NCI-H2171 treated with DMSO at 0.1 percent for 48 hours (cell line): ENCODE measurements at places on chromosomes 4 and X.
A peak's percentile ranks its signal among the peaks of the same experiment; 100 is the strongest.

- DNase-seq = no peak
These were observed 94.8 kb upstream of the CENPE start for GRCh38 chr4:103292959-103293358.

- no peak for DNase-seq
These were observed 7.3 kb upstream of the JAKMIP1 start for GRCh38 chr4:6207602-6208001.

DNA sequence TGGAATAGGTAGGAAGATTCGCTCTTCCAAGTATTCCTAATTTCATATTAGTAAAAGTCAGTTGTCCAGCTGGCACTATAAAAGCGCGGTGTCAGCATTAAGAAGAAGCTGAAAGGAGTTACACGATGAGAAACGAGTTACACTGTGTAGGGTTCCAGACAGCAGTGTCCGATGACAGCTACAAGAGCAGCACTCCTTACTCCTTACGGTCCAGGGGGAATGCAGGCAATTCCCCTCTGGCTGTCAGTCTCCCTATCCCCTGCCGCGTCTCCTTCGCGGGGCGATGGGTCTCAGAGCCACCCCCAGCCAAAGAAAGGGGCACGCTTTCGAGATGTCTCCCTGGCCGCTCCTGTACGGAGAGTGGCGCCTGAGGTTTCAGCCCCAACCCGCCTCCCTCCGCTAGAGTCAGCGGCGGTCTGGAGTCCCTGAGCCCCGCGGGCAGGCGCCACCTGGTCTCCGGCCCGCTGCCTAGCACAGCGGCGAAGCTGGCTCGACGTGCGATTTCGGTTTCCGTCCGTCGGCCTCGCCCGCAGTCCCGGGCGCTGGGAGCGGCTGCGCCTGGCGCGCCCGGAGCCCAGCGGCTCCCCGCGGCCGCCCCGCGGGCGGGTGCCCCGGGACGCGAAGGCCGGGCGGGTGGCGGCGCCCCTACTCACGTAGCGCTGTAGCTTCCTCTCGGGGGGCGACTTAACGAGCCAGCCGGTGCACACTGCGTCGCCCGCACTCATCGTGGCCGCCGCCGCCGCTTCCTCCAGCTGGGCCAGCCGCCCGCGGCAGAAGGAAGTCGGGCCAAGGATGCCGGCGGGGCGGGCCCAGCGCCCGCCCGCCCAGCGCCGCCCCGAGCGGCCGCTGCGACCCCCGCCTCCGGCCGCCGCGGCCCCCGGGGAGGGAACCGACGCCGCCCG is at the start of gene GAB3:
Gene GAB3 (minus strand): TSS at position 777 of the 902 bp plus-strand sequence. CDS start 52 bp downstream, at position 725.
- peak; percentile 28 for DNase-seq

DNA sequence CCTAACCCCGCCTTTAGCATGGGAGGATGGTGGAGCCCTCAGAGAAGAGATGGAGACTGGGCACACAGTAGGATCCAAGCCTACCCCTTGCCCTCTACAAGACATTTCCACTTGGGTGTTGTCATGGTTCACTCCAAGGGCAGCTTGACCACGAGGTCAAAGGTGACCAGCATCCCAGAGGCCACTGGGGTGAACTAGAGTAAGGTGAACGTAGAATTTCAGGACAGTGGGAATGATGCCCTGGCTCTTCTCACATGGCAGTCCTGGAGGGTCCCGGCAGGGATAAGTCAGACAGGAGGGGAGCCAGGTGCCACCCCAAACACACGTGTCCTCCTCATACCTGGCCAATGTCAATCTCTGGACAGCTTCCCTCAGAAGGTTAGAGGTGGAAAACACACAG is 274.2 kb upstream of the AGTR2 start:
- no peak for DNase-seq

DNA sequence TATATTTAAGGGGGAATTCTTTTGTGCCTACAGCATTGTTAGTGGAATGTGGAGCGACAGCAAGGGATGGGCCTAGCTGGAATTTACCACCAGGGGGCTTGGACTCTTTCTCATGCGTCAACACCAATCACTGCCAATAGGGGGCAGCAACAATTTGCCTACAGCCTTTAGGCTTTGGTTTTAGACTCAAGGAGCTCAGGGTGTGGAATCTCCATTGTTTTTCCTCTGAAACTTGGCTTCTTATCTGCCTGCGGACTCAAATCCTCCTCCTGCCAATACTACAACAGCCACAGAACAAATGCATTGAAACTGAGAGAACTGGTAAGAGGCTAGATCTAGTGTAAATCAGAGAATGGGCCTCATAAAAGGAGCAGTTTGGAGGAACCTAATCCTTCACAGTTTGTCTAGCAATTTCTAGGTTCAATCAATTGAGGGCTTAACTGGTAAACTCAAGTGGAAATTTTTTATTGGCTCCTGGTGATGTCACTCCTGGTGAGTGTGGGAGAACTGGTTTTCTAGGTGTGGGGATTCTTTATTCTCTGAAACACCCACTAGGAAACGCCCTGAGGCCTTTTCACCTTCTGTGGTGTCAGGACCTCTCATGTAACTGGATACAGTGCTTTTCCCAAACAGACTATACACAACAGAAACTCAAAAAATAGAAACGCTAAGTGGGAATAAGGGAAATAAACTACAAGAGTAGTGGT is 27.9 kb upstream of the TMSB4X start:
- DNase-seq = peak; percentile 70

- no peak for DNase-seq
These were observed 353.0 kb downstream of the FBXO8 start for GRCh38 chr4:173930329-173930967.

DNA sequence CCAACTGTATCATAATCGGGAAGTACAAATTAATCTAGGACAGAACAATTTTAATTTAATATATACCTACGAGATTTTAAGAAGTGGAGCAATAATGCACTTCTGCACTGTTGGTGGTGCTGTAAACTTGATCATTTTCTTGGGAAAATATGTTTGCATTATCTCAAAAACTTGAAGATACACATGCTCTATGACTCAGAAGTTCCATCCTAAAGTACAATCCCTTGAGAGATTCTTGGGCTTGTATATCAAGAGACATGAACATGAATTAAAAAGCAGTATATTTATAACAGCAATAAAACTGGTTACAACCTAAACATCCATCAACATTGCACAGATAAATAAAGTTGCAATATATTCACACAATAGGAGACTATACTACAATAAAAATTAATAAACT is 168.8 kb downstream of the CLCN4 start:
- no peak for DNase-seq

DNA sequence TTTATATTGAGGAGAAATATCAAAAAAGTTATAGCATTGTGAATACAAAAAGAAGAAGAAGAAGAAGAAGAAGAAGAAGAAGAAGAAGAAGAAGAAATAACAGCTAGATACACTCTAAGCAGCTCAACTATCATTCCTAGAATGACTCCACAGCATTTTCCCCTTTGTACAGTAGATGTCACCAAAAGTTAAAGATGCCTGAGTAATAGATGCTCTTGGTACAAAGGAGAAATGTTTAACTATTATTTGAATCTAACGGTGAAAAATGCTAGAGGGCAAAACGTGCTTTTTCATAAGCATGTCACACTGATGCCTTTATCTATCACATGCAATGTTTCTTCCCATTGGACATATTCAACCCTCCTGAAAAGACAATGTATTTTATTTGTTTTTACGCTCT is 178.4 kb upstream of the GPRIN3 start:
- peak; percentile 10 for DNase-seq

DNA sequence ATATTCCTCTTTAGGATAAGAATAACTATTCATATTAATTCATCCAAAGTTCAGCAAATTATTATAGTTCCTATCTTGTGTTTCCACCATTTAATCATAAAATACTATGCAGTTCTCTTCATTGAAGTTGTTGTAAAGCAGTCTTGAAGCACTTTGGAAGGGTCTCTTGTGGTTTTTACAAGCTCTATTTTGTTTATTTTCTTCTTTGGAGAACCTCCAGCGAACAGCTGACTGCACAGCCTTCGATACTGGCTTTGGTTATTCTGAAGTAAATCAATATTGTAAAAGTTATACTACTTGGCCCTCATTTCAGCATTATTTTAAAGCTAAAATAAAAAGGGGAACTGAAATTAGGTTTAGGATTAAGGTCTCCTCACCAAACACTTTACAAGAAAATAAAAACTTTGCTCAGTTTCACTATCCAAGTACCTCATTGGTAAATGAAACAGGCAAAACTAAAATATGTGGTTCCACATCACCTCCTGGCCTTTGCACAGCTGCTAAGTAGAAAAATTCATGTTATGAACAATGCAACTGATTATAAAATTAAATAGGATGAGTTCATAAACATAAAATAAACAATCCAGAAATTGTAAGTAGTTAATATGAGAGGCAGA is 1629.2 kb upstream of the ADGRL3 start:
- DNase-seq = no peak

GRCh38 chr4:5423670-5424069 is 284.7 kb downstream of the EVC2 start:
- DNase-seq = no peak

GRCh38 chr4:113212613-113213012 is 163.2 kb downstream of the ANK2 start:
- no peak for DNase-seq

DNA sequence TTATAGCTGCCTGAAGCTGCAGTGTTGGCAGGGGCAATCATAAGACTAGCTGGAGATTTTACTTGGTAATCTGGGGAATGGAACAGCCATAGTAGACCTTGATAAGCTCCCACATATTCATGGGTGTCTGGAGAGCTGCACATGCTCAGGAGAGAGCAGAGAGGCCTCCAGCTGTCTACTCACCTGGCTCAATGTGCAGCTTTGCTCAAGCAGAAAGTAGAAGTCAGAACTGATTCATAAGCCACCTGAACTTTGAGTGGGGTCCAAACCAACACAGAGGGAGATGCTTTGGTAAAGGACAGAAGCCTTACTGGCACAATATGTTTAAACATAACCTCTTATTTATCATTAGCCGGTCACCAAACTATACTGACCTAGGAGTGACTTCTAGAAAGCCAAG is 54.4 kb downstream of the KDM6A start:
- peak; percentile 4 for DNase-seq

DNA sequence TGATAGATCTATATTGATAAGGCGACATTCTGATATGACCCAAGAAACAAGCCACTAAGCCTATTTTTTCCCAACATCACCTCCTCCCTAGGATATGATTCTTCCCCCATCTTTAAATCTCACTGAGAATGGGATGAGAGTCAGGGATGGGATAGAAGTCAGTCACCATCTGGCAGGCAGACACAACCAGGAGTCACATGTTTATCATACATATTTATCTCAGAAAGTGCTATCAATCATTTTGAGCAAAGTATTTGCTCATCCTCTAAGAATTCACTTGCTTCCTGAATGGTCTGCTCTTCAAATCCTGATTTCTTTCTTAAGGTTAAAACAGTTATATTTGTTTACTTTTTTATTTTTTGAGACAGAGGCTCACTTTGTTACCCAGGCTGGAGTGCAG is 20.3 kb downstream of the DNAAF6 start:
- DNase-seq = peak; percentile 4

- DNase-seq = no peak
These were observed 57.0 kb downstream of the ZNF827 start for GRCh38 chr4:145881576-145881975.

GRCh38 chrX:140701480-140701879 is 8.1 kb upstream of the LINC00632 start:
- no peak for DNase-seq

DNA sequence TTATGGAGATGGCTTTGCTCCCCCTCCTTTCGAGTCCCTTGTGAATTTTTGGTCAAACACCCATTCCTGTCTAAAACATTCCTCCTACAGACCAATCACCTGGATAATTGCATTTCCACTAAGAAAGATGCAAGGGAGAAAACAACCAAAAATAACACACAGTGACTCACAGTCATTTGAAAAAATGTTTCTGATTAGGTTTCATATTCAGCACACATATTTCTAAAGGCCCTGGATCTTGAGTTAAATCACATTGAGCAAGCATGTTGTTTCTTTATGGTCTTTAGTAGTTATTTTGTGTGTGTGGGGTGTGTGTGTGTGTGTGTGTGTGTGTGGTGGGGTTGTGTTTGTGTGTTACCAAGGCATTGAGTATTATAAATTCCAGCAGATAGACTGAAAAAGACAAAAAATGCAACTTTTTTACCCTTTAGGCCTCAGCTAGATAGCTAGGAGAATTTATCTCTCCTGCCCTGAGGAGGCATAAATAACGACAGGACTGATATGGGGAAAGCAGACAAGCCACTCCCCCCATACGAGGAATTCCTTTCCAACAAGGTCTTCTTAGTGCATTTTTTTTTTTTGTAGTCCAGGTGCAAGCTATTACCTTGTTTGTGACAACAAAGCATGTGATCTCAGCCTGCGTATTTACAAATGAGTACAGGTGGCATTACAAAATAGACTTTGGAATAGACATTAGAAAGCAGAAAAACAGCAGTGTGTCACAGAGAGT is 265.4 kb upstream of the ADGRL3 start:
- no peak for DNase-seq

GRCh38 chrX:1012678-1013300 is 199.7 kb downstream of the CRLF2 start:
- no peak for DNase-seq

DNA sequence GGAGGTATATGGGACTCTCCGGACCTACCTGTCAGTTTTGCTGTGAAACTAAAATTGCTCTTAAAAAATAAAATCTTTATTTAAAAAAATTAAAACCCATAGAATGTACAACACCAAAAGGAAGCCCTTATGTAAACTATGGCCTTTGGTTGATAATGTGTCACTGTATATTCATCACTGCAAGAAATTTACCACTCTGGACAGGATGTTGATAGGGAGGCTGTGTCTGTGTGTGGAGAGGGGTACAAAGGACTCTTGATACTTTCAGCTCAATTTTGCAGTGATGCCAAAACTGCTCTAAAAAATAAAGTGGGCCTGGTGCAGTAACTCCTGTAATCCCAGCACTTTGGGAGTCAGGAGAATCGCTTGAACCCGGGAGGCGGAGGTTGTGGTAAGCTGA is 2.9 kb upstream of the ZMYM3 start:
- no peak for DNase-seq

DNA sequence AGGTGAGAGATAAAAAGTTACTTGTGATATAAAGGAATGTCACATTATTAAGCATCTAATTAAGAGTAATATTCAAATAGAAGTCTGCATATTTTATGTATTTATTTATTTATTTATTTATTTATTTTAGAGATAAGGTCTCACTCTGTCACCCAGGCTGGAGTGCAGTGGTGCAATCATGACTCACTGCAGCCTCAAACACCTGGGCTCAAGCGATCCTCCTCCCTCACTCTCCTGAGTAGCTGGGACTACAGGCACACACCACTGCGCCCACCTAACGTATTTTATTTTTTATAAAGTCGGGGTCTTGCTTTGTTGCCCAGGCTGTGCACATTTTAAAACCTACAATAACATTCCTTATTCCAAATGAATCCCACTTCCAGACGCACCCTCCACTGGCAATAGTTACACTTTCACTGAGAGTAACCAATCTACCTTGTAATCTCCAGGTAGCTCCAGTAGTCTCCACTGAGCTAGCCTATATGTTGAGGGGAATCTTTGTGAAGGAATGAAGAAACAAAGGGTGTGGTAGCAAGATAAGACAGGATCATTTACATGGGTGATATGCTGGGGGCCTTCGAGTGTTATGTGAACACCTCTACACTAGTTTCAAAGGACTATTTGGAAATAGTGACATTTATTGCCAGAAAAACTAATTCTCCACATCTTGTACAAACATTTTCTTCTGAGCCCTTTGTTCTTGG is 11.9 kb downstream of the SH3D19 start:
- DNase-seq = no peak

- no peak for DNase-seq
These were observed at the start of gene POU4F2 for GRCh38 chr4:146638786-146639505. Gene POU4F2 (plus strand): TSS chr4:146638893. CDS start chr4:146639141, 248 bp downstream.

GRCh38 chr4:38205261-38205660 is 245.1 kb downstream of the PTTG2 start:
- DNase-seq = no peak

- no peak for DNase-seq
These were observed 22.5 kb upstream of the GPR34 start for GRCh38 chrX:41666251-41666650.
